Stimulated activated CD8-positive, alpha-beta memory T cell treated with anti-CD3 and anti-CD28 coated beads, Interleukin-2, amount 100 ng/mL, for 1 hour (primary cell): ENCODE measurements at places on chromosomes 12 and 14.

- peak; percentile 64 for DNase-seq
Measured at GRCh38 chr14:103104654-103105452, 10.3 kb downstream of the EXOC3L4 start.

DNA sequence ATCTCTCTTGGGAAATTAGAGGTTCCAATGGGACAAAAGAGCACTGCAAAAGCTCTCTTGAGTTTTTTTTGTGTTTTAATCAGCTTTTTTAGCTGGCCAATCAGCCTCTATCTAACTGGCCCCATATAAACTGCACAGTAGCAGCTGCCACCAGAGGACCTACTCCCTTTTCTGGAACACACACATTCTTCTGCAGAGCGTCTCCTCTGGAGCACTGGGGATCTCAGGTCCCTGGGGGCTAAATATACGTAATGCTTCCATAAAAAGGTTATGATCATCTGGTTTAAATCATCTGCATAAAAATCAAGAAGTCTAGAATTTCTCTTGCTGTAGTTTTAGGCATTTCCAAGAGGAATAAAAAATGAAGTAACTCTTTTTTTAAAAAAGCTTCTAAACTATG lies 32.3 kb downstream of the TSPAN8 start:
- no peak for DNase-seq

GRCh38 chr12:100745378-100746071 lies 49.1 kb upstream of the ANO4 start:
- no peak for DNase-seq

GRCh38 chr14:99244941-99245563 lies 26.9 kb downstream of the BCL11B start:
- DNase-seq: no peak

- DNase-seq: no peak
Measured at GRCh38 chr14:20798318-20798717, 4.3 kb downstream of the RNASE1 start.

DNA sequence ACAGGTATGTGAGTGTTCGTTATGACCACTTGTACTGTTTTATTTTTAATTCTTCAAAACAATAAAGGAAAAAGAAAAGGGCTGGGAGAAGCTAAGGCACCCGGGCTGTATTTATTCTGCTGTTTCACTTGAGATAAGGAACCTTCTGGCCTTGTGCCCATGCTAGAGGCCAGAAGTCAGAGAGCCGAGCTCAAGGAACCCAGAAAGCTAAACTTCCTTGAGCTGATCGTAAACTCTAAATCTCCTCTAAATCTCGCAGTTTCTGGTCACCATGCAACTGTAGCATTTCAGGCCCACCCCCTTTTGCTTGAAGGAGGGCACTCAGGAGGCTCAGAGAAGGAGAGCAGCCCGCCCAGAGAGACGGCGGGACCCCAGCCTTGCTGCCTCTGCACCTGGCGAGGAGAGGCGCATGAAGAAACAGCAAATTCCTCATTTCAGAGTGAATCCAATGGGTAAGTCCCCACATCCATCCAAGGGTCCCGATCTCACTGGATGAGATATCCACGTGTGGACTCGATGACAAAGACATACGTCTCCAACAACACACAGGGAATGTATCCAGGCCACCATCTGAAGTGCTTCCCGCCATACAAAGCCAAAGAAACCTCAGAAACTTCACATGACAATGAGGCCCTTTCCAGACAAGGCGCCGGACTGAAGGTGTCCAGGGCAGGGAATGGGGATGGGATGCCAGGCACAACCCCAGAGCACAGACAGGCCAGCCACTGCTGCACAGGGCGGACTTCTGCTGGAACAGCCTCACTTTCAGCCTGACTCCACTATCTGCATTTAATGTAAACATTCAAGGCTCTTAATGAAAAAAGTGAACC lies 14.6 kb downstream of the CCDC88C start:
- DNase-seq: no peak

DNA sequence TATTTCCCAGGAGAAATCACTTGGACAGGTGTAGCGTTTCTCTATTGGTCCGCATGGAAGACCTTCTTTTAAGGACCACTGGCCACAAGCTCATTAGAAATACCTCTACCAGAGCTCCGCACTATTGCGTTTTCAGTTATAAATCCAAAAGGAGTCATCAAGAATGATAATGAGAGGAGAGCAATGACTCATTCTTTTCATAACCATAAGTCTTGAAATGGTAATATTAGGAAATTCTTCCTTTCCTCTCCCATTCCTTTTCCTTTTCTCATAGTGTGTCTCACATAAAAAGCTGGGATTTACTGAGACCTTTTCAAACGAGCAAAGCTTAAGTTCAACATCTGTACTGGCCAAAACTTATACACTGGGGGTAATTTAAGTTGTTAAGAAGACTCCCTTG lies 215.7 kb downstream of the CPNE8 start:
- DNase-seq: no peak

- DNase-seq: no peak
Measured at GRCh38 chr12:9701380-9702154, 31.3 kb downstream of the CLECL1 start.

- DNase-seq: no peak
Measured at GRCh38 chr12:23049180-23049579, 424.2 kb downstream of the ETNK1 start.

DNA sequence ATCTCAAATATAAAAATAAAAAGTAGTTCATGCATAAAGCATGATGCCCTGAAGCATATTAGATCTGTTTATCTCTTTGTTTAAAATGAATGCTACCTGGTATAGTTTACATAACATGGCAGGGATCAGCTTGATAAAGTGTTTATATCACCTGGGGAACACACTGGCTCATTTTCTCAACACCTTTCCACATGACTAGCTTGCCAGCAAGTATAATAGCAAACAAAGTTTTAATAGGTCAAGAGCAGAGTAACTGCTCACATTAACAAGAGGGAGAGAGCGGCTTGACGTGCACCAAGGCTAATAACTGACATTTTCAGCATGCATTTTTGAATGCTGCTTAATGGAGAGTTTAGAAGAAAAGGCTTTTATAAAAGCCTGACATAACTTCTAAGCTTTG lies 246.4 kb downstream of the EGLN3 start:
- no peak for DNase-seq

- DNase-seq: no peak
Measured at GRCh38 chr12:107718606-107719005, 33.0 kb downstream of the PWP1 start.

GRCh38 chr12:121001060-121001459 lies 15.2 kb downstream of the C12orf43 start:
- no peak for DNase-seq

DNA sequence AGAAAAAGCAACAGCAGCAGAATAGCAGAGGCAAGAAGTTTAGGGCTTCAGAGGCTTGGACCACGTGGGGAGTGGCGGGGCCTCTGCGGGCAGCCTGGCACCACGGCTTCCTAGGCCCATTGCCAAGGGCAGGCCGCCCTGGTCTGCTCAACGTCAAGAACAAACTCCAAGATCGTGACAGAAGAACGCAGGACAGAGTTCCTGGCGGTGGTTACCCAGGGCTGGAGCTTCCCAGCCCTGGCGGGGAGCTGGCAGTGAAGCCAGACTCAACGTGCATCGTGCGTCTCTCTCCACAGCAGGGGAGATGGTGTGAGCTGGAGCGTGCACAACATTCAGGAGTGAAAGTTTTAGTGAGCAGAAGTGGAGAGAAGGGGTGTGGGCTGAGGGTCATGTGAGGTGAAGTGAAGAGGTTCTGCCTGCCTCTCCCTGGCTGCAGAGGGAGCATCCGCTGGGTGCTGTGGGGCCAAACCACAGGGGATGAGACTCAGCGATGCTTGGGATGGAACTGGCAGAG lies 13.9 kb upstream of the CACNA2D4 start:
- no peak for DNase-seq

GRCh38 chr14:61238611-61239245 lies 42.4 kb downstream of the TMEM30B start:
- no peak for DNase-seq

DNA sequence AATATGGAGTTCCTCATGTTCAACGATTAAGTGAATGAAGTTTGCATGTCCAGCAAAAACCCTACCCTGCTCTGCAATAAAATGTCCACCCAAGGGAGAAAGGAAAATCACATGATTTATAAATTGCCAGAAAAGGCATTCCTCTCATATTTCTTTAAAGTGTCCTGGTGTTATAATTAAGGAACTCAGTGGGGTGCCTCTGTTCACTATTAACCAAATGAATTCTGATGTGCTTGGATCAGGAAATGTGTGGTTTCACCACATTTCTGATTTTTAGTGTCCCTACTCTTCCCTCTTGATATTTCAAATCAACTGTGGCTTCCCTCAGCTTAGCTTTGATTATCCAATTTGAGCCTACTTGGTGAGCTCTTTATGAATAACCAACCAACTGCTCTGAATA lies 208.1 kb downstream of the PHLDA1 start:
- no peak for DNase-seq

- no peak for DNase-seq
Measured at GRCh38 chr12:50103767-50104321, at the start of gene GPD1. Gene GPD1, plus strand, starts transcription at chr12:50104008. Its CDS starts 43 bp downstream, at chr12:50104051.

- no peak for DNase-seq
Measured at GRCh38 chr12:58443273-58443980, 476.9 kb downstream of the LRIG3 start.

- DNase-seq: no peak
Measured at GRCh38 chr14:81565441-81566290, 32.0 kb upstream of the SEL1L start.

DNA sequence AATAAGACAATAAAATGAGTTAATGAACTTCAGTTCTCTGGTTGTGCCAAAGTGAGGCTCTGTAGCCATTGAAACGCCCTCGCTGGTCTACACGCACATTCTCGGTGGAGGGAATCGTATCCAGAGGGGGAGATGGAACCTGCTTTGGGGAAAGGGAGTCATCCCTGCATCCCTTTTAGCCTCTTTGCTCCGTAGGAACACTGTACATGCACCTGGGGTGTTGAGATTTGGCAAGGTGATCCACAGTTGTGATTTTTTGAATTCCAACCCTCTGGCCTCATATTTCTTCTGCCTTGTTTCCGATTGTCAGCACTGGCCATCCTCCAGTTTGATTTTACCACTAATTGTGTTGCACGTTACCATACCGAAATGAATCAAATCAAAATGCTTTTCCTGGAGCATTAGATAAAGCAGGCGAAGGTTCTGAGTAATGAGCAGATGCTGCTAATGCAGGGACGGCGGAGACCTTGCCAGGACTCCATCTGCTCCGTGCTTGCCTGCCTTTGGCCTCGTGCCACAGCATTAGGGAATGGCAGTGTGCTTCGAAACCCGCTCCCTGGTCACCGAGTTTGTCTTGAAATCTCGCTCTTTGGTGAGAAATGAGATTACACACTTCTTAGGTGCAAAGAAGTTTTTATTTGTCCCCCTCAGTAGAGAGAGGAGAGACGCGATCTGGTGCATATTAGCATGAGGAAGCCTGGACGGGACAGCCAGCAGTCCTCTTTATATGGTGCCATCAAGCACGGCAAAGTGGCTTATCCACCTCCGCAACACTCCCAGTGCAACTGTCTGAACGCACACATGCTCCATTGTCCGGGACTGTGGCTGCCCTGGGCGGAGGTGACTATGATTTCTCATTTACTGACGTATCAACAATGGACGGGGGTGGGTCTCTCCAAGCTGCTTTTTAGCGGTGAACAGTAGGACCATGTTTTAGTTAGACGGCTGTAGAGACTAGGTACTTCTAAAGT lies 59.1 kb downstream of the FBXW8 start:
- no peak for DNase-seq

GRCh38 chr12:77070800-77071449 lies 5.6 kb upstream of the E2F7 start:
- no peak for DNase-seq

DNA sequence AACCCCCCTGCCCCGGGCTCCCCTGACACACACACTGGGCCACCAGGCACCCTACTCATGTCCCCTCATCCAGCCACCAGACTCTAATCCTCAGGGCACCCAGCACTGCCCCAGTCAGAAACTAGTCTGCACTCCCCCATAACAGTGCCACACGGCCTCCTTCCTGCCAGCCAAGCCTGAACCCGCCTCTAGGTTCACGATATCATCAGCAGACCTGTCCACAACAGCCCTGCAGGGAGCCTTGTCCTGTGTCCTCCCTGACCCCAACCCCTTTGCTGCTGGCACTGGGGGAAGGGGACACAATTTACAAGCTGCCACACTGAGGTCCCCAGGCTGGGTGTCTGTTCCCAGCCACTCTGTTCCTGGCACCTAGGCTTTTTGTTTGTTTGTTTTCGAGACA lies 33.6 kb downstream of the LTBP2 start:
- no peak for DNase-seq

DNA sequence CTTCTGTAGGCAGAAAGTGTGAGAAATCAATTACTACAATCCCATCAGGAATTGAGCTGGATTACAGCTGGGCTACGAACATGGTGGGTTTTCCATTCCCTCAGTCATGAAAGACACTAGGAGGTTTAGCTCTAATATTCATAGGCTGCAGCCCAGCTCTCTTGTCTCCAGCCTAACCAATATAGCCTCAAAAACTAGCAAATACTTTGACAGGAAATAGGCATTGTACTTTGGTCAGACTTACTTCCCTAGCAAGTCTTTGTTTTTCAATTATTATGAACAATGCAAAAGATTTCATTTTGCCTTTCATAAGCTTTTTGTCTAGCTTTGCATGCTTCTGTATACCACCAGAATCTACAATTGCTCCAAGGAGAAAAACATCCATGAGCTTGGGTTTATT lies 296.2 kb downstream of the GPHN start:
- DNase-seq: no peak

DNA sequence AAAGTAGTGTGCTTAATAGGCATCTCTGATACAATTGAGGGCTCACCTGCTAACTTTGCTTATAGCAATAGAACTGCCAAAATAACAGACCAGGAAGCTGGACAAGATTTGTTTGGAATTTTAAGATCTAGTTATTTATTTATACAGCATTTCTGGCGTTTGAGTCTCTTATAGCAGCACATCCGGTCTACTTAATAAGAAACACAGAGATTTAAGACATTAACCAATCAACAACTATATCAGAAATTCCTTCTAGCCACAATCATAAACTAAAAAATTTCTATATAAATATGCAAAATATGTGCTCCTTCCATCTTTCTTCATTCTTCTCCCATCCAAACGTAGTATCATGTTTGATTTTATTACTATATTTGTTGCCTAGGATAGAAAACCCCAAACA lies 2.6 kb downstream of the RTN1 start:
- DNase-seq: no peak

- DNase-seq: no peak
Measured at GRCh38 chr12:123471374-123472068, 13.6 kb downstream of the SNRNP35 start.

- DNase-seq: no peak
Measured at GRCh38 chr12:92138144-92138543, 7.5 kb downstream of the BTG1 start.

DNA sequence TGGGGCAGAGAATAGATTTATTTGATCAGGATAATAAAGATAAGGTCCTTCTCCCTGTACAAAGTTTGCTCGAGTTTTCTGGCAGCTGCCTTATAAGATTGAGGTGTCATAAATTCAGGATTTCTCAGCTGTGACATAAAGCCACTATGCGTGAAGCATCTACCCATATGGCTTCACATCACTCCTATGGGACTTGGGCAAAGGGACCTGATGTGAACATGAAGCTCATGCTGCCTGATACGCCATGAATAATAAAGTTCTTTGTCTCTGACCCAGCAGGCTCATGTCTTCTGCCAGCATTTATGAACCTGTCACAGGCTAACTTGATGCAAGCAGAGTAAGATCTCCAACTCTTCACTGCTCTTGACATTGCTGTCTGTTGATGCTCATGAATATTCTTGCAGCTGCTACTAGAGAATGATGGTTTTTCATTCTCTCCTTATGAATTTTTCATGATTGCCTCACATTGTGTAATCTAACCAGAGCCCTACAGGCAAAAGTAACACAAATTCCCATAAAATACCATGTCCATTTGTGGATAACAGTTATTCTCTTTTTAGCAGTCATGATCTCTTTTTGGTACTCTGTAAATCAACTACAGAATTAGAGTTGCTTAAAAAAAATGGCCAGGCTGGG lies 49.0 kb upstream of the CPNE8 start:
- no peak for DNase-seq
